ENCODE measurements at places on chromosomes 4 and X.

- no peaks in the 10 kb centered on the region for H3K27me3 ChIP-seq
- H3K36me3 ChIP-seq: no peaks in the 10 kb centered on the region
- no peak overlapping the region for H3K4me3 ChIP-seq
- no peak overlapping the region for H3K27ac ChIP-seq
These were observed 33.6 kb upstream of the NOCT start for GRCh38 chr4:138981930-138982390.

GRCh38 chrX:21606002-21606401 lies 52.1 kb downstream of the KLHL34 start:
- H3K4me1 ChIP-seq: no peaks in the 10 kb centered on the region
- no peaks in the 10 kb centered on the region for H3K27me3 ChIP-seq
- no peaks in the 10 kb centered on the region for H3K36me3 ChIP-seq
- no peak overlapping the region for H3K27ac ChIP-seq
- H3K4me3 ChIP-seq: no peak overlapping the region

DNA sequence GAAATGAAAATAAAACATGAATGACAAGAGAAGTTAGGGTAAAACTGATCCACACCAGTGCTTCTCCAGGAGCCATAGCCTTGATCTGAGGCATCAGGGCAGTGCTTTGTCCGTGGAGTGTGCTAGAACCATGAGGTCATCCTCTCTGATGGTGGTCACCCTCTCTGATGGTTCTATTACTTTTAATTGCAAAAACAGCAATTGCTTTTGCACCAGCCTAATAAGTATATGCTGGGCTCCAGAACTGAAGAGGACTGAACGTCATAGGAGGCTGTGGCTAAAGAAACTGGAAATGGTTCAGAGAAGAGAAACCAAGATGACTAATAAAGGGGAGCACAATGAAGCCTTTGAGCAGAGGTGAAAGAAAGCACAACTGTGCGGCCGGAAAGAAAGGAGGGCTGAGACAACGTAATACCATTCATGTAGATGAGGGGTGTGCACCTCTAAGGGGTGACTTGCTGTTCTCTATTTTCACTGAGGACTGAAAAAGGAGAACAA lies 17.0 kb upstream of the TMEM154 start:
- H3K4me3 ChIP-seq: peak overlapping the region; percentile 11
- no peaks in the 10 kb centered on the region for H3K27me3 ChIP-seq
- peaks cover 29% of the 10 kb centered on the region for H3K4me1 ChIP-seq
- DNase-seq: peak; percentile 83
- peaks cover 4% of the 10 kb centered on the region for H3K36me3 ChIP-seq
- H3K27ac ChIP-seq: peak overlapping the region; percentile 77

- no peaks in the 10 kb centered on the region for H3K4me1 ChIP-seq
- H3K27ac ChIP-seq: no peak overlapping the region
- DNase-seq: no peak
These were observed 22.9 kb upstream of the CPE start for GRCh38 chr4:165355900-165356300.

DNA sequence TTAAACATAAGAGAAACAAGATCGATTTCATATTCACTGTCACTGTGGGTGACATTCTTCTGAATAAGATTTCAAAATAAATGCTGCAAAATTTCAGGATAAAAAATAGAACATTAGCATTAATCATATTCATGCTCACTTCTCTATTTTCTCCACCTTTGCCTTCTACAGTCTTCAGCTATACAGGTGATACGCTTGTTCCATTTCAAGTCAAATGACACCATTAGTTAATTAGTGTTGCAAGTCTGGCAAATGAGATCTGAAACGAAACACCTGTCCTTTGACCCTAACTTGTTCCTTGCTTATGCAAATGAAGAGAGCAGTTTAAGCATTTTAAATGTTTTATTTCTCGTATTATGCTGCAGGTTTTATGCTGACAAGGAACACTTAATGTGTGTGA lies 667.5 kb upstream of the MAGEB2 start:
- no peak for DNase-seq
- H3K27ac ChIP-seq: no peak overlapping the region
- H3K36me3 ChIP-seq: no peaks in the 10 kb centered on the region
- no peak overlapping the region for H3K4me3 ChIP-seq

GRCh38 chr4:100695039-100695654 lies 177.3 kb upstream of the EMCN start:
- no peak overlapping the region for H3K4me3 ChIP-seq
- H3K27ac ChIP-seq: no peak overlapping the region
- DNase-seq: no peak

- H3K4me1 ChIP-seq: no peaks in the 10 kb centered on the region
- H3K27ac ChIP-seq: no peak overlapping the region
- H3K4me3 ChIP-seq: no peak overlapping the region
- DNase-seq: no peak
- H3K27me3 ChIP-seq: peaks cover 5% of the 10 kb centered on the region
- no peaks in the 10 kb centered on the region for H3K36me3 ChIP-seq
These were observed 137.8 kb upstream of the TBC1D9 start for GRCh38 chr4:140893939-140894338.

- H3K4me3 ChIP-seq: no peak overlapping the region
- no peaks in the 10 kb centered on the region for H3K36me3 ChIP-seq
- no peak overlapping the region for H3K27ac ChIP-seq
- peaks cover 22% of the 10 kb centered on the region for H3K4me1 ChIP-seq
These were observed 60.8 kb downstream of the TBL1X start for GRCh38 chrX:9525511-9526248.

DNA sequence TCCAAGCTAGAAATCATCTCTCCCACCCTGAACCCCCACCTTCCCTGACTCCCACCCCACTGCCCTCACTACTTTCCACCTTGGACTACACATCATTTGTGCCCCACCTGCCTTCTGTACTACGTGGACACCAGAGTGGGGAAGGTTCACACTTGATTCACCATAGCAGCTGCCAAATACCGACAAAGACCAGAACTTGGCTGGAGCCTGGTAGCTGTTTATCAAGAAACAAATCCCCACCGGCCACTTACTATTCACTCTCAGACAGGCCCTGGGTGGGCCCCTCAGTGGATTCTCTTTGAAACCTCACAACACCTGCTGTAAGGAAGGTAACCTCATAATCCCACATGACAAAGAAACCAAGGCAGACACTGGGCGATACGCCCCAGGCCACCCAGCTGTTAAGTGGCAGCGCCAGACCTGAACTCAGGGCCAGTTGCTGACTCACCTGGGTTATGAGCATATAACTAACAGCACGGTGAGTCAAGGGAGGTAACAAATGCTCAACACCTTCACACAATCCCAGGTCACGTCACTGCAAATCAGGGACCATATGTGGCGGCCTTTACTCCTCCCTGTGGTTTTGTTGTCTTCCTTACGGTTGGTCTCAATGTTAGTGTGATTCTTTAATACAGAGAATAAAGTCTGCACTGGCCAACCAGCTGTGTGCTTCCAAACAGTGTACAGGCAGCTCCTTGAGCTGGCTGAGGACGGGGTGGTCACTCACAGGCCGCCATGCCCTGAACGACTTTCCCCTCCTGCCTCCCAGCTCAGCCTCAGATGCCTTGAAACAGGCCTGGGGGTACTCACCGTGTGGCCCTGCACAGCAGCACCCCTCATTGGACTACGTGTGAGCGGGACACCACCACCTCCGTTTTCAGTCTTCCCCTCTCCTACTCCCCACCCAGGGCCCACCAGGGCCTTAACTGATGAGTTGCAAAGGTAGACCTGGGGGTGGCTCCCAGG lies 7.5 kb downstream of the WDR1 start:
- peaks cover 100% of the 10 kb centered on the region for H3K4me1 ChIP-seq
- peak overlapping the region; percentile 46 for H3K4me3 ChIP-seq
- H3K27ac ChIP-seq: peak overlapping the region; percentile 71
- H3K36me3 ChIP-seq: peaks cover 95% of the 10 kb centered on the region
- peak; percentile 46 for DNase-seq

DNA sequence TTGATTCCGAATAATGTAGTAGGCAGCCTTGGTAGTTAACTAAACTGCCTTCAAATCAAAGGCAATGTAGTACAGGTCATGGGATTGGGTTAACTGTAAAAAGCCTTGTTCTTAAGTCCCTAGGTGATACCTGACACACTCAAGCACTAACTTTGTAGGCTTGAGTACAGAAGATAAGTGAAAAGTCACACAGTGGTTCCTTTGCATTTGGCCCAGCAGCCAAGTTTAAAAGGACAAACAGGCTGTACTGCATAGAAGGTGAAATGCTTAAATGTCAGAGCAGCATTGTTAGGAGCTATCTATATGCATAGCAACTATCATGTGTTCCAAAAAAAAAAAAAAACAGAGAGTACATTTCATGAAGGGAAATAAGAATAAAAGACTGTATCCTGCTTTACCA lies 178.4 kb downstream of the ATOH1 start:
- no peak overlapping the region for H3K4me3 ChIP-seq
- DNase-seq: no peak
- H3K4me1 ChIP-seq: no peaks in the 10 kb centered on the region
- H3K27me3 ChIP-seq: no peaks in the 10 kb centered on the region

DNA sequence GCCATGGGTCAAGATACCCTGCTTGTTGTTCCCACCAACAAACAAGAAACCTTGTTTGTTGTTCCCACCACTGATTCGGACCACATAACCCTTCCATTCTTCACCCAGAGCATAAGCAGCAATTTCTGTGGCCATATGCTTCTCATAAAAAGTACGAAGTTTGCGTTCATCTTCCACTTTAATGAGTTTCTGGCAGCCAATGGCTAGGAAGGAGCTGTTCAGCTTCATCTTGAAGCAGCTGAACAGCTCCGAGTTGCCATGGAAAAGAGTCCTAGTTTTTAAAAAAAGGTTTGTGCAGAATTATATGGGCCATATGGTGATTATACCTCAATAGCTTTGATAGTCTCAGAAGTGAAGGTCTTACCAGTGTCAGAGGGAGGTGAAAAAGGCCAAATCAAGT lies 65.3 kb downstream of the ENOPH1 start:
- no peaks in the 10 kb centered on the region for H3K4me1 ChIP-seq
- H3K36me3 ChIP-seq: no peaks in the 10 kb centered on the region
- H3K27me3 ChIP-seq: no peaks in the 10 kb centered on the region

DNA sequence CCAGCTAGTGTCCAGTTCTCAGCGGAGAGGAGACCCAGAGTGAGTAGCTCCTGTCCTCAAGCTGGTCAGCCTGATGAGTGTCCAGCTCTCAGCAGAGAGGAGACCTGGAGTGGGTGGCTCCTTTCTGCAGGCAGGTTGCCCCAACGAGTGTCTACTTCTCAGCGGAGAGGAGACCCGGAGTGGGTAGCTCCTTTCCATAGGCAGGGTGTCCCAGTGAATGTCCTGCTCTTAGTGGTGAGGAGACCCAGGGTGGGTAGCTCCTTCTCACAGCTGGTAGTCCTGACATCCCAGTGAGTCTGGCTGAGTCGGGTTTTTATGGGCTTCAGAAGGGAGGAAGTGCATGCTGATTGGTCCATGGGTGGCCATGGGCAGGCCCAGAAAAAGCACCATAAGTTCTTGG lies 55.7 kb upstream of the NUDT6 start:
- DNase-seq: no peak
- no peaks in the 10 kb centered on the region for H3K4me1 ChIP-seq
- H3K27me3 ChIP-seq: no peaks in the 10 kb centered on the region
- H3K27ac ChIP-seq: no peak overlapping the region

- no peaks in the 10 kb centered on the region for H3K27me3 ChIP-seq
- no peaks in the 10 kb centered on the region for H3K36me3 ChIP-seq
- no peak overlapping the region for H3K4me3 ChIP-seq
- no peak overlapping the region for H3K27ac ChIP-seq
- no peak for DNase-seq
- H3K4me1 ChIP-seq: peaks cover 5% of the 10 kb centered on the region
These were observed 21.1 kb upstream of the STIM2 start for GRCh38 chr4:26839534-26839951.

- H3K27me3 ChIP-seq: no peaks in the 10 kb centered on the region
- no peak for DNase-seq
- H3K36me3 ChIP-seq: peaks cover 4% of the 10 kb centered on the region
These were observed 1.3 kb upstream of the ZNF732 start for GRCh38 chr4:306551-306961.

- no peak overlapping the region for H3K27ac ChIP-seq
- H3K4me3 ChIP-seq: no peak overlapping the region
- H3K4me1 ChIP-seq: peaks cover 2% of the 10 kb centered on the region
- H3K27me3 ChIP-seq: peaks cover 17% of the 10 kb centered on the region
- DNase-seq: no peak
These were observed 9.3 kb downstream of the CCDC160 start for GRCh38 chrX:134246282-134246681.

DNA sequence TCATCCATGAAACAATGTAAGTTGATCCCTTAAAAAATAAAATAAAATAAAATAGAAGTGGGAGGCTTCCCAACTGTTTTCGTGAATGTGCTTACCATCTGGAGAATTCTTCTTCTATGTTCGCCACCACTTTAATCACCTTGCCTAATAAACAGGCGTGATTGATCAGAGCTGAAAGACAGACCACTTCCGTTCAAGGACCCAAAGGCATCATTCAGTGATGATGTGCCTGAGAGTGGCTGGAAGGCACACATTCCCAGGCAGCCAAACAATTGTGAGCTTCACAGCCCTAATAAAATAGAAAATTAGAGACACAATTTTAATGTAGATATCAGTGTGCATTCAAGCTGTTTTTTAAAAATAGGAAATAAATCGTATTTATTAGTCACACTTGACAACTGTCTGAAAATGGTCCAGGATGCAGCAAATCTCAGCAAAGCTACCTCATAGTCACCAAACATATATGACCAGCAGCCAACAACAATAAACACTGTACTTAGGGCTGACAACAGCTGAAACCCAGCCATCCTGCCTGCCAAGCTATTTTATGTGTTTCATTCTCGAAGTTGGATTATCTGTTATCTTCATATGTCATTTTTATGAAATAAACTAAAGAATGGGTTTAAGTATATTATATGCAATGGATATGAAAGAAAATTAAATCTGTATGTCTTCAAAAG lies 163.2 kb upstream of the FAM9B start:
- no peaks in the 10 kb centered on the region for H3K36me3 ChIP-seq
- no peak overlapping the region for H3K4me3 ChIP-seq
- no peaks in the 10 kb centered on the region for H3K4me1 ChIP-seq
- no peaks in the 10 kb centered on the region for H3K27me3 ChIP-seq
- no peak overlapping the region for H3K27ac ChIP-seq

DNA sequence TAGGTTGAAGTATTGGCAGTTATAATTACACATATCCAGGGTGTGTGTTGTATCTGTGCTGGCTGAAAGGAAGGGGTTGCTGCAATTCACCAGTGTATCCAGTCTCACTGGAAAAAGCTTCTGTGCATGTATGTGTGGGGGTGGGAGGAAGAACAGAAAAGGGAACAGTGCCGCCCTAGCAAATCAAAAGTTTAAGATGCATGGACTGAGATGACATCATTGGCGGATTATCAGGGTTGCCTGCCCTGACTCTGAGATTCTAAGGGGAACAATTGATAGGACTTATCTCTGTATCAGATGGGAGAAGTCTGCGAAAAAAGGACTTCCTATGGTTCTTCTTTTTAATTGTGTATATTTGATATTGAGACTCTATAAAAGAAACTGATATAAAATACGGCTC lies 3.5 kb downstream of the SLC25A43 start:
- no peaks in the 10 kb centered on the region for H3K36me3 ChIP-seq
- DNase-seq: no peak
- no peaks in the 10 kb centered on the region for H3K27me3 ChIP-seq

GRCh38 chr4:101348995-101349800 lies 1.9 kb upstream of the PPP3CA start:
- peak overlapping the region; percentile 94 for H3K27ac ChIP-seq
- H3K27me3 ChIP-seq: peaks cover 8% of the 10 kb centered on the region
- peaks cover 32% of the 10 kb centered on the region for H3K4me1 ChIP-seq
- no peak for DNase-seq

Measured in activated CD4-positive, alpha-beta memory T cell treated with anti-CD3 and anti-CD28 coated beads, Interleukin-2, amount 10 ng/mL, durations not matched to agents 7 days and 5 days (primary cell).